ENCODE measurements at places on chromosomes 2 and 18. TPM values are rescaled to one million over a fixed set of nuclear protein-coding genes. Genes with fewer than 3 reads are reported as not detected.

DNA sequence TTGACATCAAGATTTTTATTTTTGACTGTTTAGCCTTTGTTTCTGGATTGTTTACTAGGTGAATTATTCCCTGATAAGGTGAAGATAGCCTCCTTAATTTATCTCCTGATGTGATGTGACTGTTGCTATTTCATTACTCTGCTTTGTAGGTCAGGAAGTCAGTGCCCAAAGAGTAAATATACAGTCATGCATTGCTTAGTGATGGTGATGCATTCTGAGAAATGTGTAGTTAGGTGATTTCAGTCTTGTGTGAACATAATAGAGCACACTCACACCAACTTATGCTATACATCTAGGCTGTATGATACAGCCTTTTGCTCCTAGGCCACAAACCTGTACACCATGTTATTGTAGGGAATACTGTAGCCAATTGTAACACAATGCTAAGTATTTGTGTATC lies 102.4 kb upstream of the THUMPD2 start:
- no peak for DNase-seq

DNA sequence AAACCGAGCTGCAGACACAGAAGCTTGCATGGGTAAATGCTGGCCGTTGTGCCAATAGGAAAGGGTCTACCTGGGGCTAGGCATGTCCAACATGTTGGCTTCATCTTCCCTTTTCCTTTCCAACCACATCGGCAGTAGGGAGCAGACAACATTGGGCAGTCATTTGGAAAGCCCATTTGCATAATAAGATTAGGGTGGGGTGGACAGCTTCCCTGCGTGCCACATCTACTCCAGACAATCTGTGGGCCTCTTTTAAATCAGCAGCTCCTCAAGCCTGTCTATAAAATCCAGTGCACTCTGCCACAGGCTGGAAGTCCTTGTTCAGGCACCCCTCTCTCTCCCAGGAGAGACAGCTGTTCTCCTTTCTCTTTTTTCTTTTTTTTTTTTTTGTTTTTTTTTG lies 203.6 kb upstream of the KYNU start:
- no peak for DNase-seq

DNA sequence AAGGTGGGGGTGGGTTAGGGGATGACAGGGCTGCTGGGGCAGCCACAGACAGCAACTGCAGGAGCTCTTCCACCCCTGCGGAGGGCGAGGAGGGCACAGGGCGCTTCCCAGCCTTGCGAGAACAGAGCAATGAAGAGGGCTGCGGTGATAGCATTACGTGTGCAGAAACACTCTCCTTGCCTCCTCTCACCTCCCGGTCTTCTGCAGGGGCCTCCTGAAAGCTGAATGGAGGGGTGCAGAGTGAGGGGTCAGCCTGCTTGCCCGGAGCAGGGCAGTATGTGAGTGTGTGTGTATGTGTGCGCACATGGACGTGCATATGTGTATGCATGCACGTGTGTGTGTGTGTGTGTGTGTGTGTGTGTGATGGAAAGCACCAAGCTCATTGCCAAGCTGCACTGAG lies 29.5 kb upstream of the IL1R2 start:
- no peak for DNase-seq

CEBPZ gene
- total RNA-seq, result 98.5 TPM

CPO gene
- not detected for total RNA-seq

GRCh38 chr18:45837283-45838070 lies 12.0 kb downstream of the SIGLEC15 start:
- DNase-seq, result no peak
